ENCODE measurements at places on chromosomes 4 and X.

DNA sequence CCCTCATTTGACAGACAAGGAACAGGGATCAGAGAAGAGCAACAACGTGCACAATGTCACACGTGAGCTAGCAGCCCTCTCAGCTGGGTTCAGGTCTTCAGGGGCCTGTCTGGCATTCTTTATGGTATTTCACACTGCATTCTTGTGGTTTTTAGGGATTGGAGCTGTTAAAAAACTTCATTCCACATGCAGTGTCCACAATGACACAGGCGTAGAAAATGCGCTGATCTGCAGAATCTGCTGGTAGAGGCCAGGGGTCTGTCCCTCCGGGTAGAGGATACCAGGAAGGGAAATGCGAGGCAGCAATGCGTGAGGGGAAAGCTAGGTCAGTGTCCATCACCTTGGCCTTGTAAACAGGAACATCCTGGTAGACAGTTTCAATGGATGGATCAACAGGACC lies 36.6 kb downstream of the MAP7D3 start:
- DNase-seq, result no peak

GRCh38 chr4:46648088-46648744 lies 258.3 kb upstream of the GABRA2 start:
- DNase-seq, result peak; percentile 29

DNA sequence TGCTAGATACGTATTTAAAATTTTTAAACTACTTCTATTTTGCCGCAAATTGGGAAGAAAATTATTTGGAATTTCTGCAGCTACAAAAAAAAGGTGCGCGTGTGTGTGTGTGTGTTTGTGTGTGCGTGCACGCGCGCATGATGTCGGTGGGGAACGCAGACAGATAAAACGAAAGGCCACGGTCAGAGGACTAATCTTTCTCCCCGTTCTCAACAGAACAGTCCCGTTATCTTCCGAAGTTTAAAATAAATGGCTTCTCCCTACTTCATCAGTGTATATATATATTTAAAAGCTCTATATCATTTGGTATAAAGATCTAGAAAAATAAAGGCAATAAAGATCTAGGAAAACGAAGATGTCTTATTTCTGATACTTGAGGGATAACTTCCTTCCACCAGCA lies 1.5 kb downstream of the MGARP start:
- DNase-seq, result no peak

GRCh38 chr4:1418494-1419285 lies 12.4 kb upstream of the NKX1-1 start:
- DNase-seq, result no peak

Measured in LoVo (cell line).